Brain (organoid and tissue), 16 donors: ENCODE measurements at places on chromosomes 3 and 15.
A peak's percentile ranks its signal among the peaks of the same experiment; 100 is the strongest.

DNA sequence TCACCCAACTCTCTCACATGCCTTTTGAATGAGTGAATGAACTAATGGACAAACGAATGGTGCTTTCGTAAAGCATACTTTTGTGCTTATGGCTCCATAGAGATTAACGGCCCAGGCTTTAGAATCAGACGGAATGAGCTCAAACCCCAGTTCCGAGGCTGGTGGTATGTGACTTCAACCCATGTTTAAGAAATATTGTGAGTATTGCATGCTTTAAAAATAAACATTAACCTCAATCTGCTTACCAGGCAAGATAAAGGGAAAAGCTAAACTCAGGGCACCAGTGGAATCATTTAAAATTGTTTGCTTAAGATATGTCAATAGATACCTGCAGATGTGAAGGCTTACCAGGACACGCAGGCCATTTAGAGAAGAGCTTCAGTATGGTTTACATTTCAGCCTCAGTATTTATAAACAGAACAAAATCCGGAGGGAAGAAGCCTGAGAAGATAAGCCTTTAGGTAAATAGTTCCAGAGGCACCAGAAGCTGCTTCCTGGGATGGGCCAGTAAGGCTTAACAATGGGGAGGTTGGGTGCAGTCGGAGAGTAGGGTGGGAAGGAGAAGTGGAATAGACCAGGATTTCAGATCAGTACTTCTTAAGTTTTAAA, 186.4 kb downstream of the ADAMTS9 start:
- no peak for DNase-seq

- DNase-seq = no peak
These were observed 50.0 kb upstream of the WNT5A start for GRCh38 chr3:55537129-55537528.

DNA sequence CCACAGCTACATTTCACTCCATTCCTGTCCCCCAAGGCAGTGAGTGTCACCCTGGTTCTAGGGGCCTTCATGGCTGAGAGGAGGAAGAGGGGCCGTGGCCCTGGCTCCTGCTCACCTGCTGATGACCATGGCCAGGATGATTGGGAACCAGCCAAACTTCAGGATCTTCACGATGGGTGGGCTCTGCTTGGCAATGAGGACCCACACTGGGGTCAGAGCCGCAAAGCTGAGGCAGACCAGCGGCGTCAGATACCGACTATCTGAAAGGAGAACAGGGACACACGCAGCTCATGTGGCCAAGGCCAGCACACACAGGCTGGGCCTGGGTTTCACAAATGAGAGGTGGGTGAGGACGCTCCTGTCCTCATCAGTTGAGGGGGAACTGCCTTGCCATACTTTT, 47.6 kb downstream of the ROPN1B start:
- no peak for DNase-seq

DNA sequence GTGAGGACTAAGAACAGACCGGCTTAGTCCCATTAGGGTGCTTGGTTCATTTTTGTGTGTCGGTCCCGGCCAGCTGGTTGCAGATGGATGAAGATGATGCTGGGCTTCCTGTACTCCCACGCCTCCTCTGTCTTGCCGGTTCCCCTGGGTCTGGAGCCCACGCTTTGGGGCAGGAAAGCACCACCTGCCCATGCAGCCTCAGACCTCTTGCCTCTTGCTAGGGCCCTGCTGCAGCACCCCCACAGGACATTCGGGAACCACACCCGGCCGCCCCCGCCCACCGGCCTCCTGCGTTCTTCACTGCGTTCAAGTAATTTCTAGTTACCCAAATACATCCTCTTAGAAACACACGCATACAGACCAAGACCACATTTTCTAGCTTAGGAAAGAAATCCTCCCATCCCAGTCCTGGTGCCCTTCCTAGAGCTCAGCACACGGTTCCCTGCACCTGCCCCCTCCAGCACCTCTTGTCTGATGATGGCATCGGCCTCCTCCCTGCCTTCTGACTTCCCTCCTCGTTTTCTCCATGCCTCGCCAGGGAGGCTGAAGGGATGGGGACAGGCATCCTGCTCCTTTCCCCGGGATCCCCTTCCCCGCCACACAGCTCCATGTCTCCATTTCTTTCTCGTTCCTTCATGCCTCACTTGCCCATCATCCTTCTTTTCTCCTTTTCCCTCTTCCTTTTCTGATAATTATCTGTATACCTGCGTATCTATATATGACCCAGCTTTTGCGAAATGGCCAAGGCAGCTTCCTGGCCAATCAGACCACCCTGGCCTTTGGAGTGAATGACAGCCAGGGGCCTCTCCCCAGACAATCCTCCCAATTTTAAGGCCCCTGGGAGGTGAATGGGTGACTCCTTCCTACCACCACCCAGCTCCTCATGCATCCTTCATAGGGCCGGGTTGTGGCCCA, 30.9 kb downstream of the FAM3D start:
- DNase-seq = no peak

GRCh38 chr3:119945291-119945690, 149.0 kb downstream of the GSK3B start:
- no peak for DNase-seq

GRCh38 chr3:49255718-49256511, 21.1 kb downstream of the C3orf62 start:
- no peak for DNase-seq

GRCh38 chr15:58880320-58880719, 53.2 kb downstream of the SLTM start:
- DNase-seq = no peak

DNA sequence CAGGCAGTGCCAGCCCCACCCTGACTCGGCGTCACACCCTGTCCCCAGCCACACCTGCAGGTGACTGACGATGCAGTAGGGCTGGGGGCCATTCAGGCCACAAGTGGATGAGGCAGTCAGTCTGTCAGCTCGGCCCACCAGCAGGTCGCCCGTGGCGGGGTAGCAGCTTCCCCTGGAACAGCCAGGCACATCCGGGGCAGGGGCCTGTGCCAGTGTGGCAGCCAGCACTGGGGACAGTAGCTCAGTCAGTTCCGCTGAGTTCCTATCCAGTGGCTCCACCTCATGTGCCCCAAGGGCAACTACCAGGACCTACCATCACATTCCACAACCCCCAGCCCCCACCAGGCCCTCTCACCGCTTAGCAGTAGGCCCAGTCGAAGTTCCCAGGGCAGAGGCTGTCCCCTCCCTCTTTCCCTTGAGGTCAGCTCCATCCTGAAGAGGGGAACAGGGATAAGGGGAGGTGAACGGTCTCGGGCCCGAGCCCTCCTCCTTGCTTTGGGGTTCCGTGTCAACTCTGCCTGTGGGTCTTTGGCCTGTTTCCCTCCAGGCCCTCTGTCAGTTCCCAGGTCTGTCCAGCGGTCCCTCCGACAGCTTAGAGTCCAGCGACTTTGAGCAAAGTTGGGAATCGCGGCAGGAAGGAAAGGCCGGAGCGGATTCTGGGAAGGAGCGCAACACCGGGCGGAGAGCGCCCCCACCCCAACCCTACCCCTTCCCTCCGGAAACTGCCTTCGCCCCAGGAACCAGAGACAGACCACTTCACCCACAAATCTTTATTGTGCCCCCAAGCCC, at the start of gene LAMB2:
Gene LAMB2, minus strand, starts transcription at position 614 of the 789 bp plus-strand sequence. Its CDS starts 183 bp downstream, at position 431.
- DNase-seq = peak; percentile 85

GRCh38 chr3:110814170-110815007, 257.2 kb upstream of the NECTIN3 start:
- no peak for DNase-seq

DNA sequence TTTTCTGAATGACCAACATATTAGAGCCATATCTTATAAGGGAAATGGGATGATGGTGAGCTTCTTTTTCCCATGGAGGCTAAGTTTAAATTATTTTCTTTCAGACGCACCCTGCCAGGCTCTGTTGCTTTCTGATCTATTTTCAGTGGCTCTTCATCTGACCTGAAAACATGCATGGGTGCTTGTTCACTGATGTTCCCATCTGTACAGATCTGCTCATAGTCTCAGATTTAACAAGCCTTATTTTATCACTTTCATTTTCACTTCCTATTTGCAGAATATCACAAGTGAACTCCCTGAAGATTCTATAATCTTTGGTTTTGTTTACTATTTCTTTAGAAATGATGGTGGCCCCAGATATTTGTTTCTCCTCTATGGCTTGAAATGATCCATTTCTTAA, 31.1 kb upstream of the SUCLG2 start:
- DNase-seq = no peak

- DNase-seq = peak; percentile 24
These were observed 98.6 kb downstream of the MYRIP start for GRCh38 chr3:39907981-39908380.

DNA sequence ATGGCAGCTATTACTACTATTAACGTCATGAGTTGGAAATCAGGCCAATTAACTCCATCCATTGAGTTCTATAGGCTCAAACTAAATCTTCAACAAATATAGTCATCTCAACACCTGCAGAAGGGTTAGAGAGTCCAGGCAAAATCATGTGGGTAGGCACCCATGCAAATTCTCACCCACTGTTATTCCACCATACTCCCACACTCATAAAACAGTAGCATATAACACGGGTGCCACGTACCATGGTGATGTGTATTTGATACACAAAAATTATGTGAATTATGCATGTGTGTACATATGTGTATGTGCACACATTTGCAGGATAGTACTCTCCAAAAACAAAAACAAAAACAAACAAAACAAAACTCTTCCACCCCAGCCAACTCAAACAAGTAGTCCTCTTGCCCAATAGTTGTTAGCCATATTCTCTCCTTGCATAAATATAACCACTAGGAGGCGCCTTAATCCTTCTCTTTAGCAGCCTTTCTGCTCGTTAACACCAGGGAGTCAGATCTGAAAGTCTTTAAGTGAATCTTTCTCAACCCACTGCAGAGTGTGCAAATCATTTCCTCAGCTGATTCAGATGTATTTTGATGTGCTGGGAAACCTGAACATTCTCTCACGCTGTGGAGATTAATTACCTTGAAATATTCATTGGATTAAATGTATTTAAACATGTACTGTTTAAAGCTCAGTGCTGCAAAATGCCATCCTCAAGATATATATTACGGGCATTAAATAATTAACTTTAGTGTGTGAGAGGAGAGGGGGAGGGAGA, 38.0 kb upstream of the COPB2 start:
- peak; percentile 95 for DNase-seq

DNA sequence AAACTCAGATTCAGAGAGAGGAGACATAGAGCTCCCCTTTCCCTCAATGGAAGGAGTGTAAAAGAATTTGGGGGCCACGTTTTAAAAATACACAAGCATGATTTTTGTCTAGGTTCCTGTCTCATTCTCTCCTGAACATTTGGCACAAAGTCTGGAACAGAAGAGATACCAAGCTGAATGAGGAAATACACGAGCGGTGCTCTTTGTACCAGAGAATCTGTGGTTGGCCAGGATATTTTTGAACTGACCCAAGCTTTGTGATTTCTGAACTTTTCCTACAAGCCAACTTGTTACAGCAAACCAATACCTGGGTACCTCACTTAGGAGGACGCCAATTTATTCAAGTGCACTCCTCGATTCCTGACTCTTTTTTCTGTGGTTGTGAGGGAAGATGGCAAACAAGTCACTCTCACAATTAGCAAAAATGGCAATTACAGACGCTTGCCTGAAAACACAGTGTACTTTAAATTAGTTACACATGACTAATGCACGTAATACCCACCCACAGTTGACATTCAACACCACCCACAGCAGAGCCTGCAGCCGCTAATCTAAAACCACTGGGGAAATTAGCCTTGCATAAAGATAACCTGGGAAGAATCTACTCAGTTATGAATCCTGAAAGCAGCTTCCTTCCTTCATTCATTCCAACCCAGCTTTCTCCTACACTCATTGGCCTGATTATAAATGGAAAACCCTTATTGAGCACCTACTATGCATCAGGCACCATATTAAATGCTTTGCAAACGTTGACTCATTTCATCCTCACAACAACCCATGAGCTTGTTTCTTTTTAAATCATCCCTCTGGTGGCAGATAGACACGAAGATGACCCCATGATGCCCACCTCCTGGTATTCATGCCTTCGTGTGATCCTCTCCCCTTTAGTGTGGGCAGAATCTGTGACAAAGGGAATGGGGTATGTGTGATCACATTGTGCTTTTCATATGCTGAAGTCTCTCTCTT, 293.5 kb downstream of the KBTBD8 start:
- no peak for DNase-seq

DNA sequence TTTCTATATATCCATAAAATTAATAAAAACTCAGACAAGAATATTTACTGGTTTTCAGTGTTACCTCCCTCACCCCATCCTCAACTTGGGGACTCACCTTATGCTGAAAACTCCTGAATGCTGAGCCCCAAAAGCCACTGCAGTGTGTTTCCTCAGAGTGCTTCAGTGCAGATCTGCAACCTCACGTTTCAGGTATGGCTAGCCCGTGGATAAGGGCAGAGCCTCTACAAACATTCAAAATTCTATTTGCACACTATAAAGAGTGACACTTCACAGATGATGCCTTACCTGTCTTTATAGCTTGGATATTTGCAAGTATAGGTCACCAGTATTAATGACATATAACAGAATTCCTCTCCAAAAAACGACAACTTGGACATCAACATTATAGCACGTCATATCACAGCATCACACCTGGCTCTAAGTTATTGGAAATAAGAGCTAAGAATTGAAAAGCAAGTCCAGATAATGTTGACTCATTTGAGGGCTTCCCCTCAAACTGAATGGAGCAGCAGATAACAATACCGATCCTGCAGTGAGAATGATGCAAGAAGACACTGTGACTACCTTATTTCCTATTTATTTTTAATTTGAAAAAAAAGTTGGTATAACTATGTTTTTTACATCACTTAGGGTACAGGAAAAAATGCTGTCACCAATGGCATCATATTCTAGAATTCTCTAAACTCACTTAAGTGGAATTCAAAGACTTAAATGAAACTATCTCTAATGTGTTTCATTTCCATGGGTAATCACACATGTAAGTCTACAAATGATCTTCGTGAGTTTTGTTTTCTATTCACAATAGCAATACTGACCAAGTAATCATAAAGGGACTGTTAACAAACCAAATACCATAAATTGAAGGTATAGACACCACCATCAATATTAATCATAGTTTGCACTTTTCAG, 40.7 kb upstream of the RSL24D1 start:
- no peak for DNase-seq

DNA sequence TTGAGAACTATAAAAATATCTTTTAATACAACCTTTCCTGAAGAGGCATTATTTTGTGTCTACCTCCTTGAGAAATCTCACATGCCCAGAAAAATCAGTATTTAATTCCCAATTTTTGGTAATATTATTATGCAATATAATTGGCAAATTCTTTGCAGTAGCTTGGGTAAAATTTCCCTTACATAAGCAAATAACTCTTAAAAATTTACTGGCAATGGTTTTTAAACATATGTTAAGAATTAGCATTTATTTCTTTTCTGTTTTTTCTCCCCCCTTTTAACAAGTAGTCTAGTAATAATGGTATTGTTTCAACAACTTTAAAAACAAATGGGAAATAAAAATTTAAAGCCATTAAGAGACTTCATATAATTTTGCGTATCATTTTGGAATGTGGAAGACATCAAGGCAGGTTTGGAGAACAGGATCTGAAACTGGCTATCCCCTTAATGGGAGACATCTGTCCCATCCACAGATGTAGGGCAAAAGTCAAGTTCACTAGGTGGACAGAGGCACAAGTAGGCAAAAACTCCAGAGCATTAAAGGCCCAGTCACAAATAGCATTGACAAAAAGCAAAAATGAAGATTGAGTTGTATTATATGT, 89.6 kb upstream of the AADACL2 start:
- no peak for DNase-seq

GRCh38 chr3:185397676-185398075, 34.7 kb downstream of the MAP3K13 start:
- DNase-seq = peak; percentile 90

GRCh38 chr3:101194392-101194791, 126.0 kb downstream of the IMPG2 start:
- no peak for DNase-seq

- no peak for DNase-seq
These were observed 336.6 kb upstream of the SLCO3A1 start for GRCh38 chr15:91516866-91517265.

- DNase-seq = peak; percentile 17
These were observed 706 bp downstream of the DVL3 start for GRCh38 chr3:184155644-184156521.
